ENCODE measurements at places on chromosomes 4 and X. TPM values are rescaled to one million over a fixed set of nuclear protein-coding genes. Genes with fewer than 3 reads are reported as not detected.

GIMD1 gene
- polyA plus RNA-seq: not detected

WFS1 gene
- polyA plus RNA-seq: 23.9 TPM

CXorf49 gene
- polyA plus RNA-seq: not detected

MAGEC1 gene
- polyA plus RNA-seq: not detected

PRDM8 gene
- polyA plus RNA-seq: 0.14 TPM

SLC7A11 gene
- 0.42 TPM for polyA plus RNA-seq

RHOH gene
- 0.56 TPM for polyA plus RNA-seq

NDUFB11 gene
- 127 TPM for polyA plus RNA-seq

RXFP1 gene
- 1.2 TPM for polyA plus RNA-seq

NRK gene
- 0.08 TPM for polyA plus RNA-seq

F8A3 gene
- polyA plus RNA-seq: 6.4 TPM

ERCC6L gene
- polyA plus RNA-seq: 0.17 TPM

SPANXN4 gene
- not detected for polyA plus RNA-seq

CXCL8 gene
- polyA plus RNA-seq: 0.65 TPM

FAM236D gene
- polyA plus RNA-seq: not detected

TMPRSS11A gene
- polyA plus RNA-seq: 0.01 TPM

STK32B gene
- not detected for polyA plus RNA-seq

ART3 gene
- not detected for polyA plus RNA-seq

SMIM20 gene
- polyA plus RNA-seq: 25.0 TPM

LDB2 gene
- 7.4 TPM for polyA plus RNA-seq

GAGE13 gene
- not detected for polyA plus RNA-seq

SSX3 gene
- polyA plus RNA-seq: not detected

NUP62CL gene
- polyA plus RNA-seq: 1.0 TPM

STPG2 gene
- 0.28 TPM for polyA plus RNA-seq

IRS4 gene
- not detected for polyA plus RNA-seq

MAOA gene
- 64.8 TPM for polyA plus RNA-seq

TLL1 gene
- polyA plus RNA-seq: 0.05 TPM

ALAS2 gene
- polyA plus RNA-seq: not detected

CT45A2 gene
- polyA plus RNA-seq: not detected

H2BW2 gene
- polyA plus RNA-seq: not detected

SULT1B1 gene
- 15.7 TPM for polyA plus RNA-seq

CXXC4 gene
- polyA plus RNA-seq: 1.2 TPM

RNF212 gene
- 0.32 TPM for polyA plus RNA-seq

Data from liver (tissue), 10 donors.